Bladder microvascular endothelial cell (primary cell): ENCODE measurements at places on chromosomes 16 and 17. TPM values are rescaled to one million over a fixed set of nuclear protein-coding genes. Genes with fewer than 3 reads are reported as not detected.

ELAC2 gene
- 70.9 and 114 TPM in 2 replicates for total RNA-seq

HNF1B gene
- total RNA-seq: not detected in 2 replicates

PRCD gene
- 0.38 and 0.49 TPM in 2 replicates for total RNA-seq

TERB1 gene
- 0.06 and 0.16 TPM in 2 replicates for total RNA-seq

C17orf67 gene
- 1.8 and 3.3 TPM in 2 replicates for total RNA-seq

WSCD1 gene
- total RNA-seq: 27.6 and 35.3 TPM in 2 replicates

ITGAX gene
- total RNA-seq: 0.16 and 0.31 TPM in 2 replicates

TBC1D26 gene
- 0.38 TPM in 1 of 2 replicates, not detected in the other for total RNA-seq

RBFOX1 gene
- total RNA-seq: not detected in 2 replicates

SEPTIN12 gene
- 0.06 TPM in 1 of 2 replicates, not detected in the other for total RNA-seq

DDX28 gene
- total RNA-seq: 8.6 and 12.2 TPM in 2 replicates

MPP3 gene
- 3.4 and 6.3 TPM in 2 replicates for total RNA-seq

ICAM2 gene
- 398 and 432 TPM in 2 replicates for total RNA-seq

OTOP2 gene
- not detected in 2 replicates for total RNA-seq

PAFAH1B1 gene
- 58.3 and 151 TPM in 2 replicates for total RNA-seq

IGFALS gene
- total RNA-seq: under 0.01 TPM in 1 of 2 replicates, not detected in the other

MYH11 gene
- 0.32 TPM in 1 of 2 replicates, not detected in the other for total RNA-seq

AANAT gene
- total RNA-seq: not detected in 2 replicates

IL34 gene
- 1.3 and 14.3 TPM in 2 replicates for total RNA-seq

ZPBP2 gene
- not detected in 2 replicates for total RNA-seq

CCDC200 gene
- total RNA-seq: not detected in 2 replicates

KLHL36 gene
- total RNA-seq: 33.7 and 83.8 TPM in 2 replicates

CYB5B gene
- total RNA-seq: 44.2 and 95.5 TPM in 2 replicates
